ENCODE measurements at places on chromosomes 2 and 18.

DNA sequence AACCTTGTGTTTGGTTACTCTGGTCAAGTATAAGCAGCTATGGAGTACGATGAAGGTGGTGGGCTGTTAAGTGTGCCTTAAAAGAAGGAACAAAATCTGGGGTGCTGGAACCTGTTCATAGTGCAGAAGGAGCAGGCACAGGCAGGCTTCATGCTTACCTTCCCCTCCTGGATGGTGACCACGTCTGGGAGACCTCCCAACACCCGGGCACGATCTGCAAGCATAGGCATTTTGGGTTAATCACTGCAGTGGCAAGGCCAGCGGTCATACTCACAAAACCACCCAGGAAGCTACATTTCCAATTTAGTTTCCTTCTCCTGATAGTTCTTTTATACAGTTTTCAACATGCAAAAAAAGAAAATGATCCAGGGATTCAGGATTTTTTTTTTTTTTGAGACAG lies 58.7 kb upstream of the LPIN2 start:
- no peak for DNase-seq

GRCh38 chr2:241988146-241988545 lies 118.6 kb downstream of the RTP5 start:
- DNase-seq, result no peak

- DNase-seq, result no peak
Measured at GRCh38 chr2:36452260-36452659, 96.7 kb downstream of the CRIM1 start.

DNA sequence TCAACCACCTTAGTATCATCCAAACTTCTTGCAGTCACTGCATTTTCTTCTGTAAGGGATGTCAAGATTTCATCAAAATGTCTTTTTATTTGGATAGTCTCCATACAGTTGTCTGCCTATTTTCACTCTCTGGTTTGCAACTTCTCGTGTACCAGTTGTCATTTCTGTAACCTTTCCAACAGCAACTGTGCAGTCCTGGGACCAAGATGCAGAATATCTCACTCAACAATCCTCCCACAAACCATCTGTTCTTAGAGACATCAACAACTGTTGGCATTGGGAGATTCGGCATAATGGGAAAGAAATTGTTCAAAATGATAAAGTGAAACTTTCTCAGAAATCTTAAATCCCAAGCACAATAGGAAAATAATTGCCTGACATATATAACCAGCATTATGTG lies 933.6 kb upstream of the SLC39A10 start:
- DNase-seq, result no peak

DNA sequence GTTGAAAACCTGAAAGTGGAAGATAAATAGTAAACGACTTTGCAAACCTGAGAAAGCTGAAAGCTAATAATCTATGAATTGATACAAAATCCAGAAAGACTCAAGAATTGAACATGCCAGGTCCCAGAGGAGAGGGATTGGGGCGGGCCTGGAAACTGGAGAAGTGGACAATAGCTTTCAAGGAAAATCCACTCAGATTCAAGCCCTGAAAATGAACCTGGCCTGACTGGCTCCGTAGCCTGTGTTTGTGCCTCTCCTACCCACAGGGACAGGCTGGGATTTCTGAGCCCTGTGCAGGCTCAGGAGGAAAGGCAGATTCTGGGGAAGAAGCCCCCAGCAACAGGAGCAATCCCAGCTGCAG lies 274.8 kb upstream of the HS6ST1 start:
- DNase-seq, result no peak

- no peak for DNase-seq
Measured at GRCh38 chr2:204898928-204899640, 353.8 kb downstream of the PARD3B start.

- DNase-seq, result no peak
Measured at GRCh38 chr18:5059696-5060032, 137.4 kb downstream of the AKAIN1 start.

GRCh38 chr2:236859908-236860307 lies 225.8 kb upstream of the COPS8 start:
- no peak for DNase-seq

GRCh38 chr2:127201452-127201851 lies 18.6 kb downstream of the CYP27C1 start:
- no peak for DNase-seq

GRCh38 chr2:121649149-121649595 lies at the start of gene CLASP1:
Gene CLASP1, minus strand, starts transcription at chr2:121649462. Its CDS starts 43,567 bp downstream, at chr2:121605895.
- DNase-seq, result no peak

DNA sequence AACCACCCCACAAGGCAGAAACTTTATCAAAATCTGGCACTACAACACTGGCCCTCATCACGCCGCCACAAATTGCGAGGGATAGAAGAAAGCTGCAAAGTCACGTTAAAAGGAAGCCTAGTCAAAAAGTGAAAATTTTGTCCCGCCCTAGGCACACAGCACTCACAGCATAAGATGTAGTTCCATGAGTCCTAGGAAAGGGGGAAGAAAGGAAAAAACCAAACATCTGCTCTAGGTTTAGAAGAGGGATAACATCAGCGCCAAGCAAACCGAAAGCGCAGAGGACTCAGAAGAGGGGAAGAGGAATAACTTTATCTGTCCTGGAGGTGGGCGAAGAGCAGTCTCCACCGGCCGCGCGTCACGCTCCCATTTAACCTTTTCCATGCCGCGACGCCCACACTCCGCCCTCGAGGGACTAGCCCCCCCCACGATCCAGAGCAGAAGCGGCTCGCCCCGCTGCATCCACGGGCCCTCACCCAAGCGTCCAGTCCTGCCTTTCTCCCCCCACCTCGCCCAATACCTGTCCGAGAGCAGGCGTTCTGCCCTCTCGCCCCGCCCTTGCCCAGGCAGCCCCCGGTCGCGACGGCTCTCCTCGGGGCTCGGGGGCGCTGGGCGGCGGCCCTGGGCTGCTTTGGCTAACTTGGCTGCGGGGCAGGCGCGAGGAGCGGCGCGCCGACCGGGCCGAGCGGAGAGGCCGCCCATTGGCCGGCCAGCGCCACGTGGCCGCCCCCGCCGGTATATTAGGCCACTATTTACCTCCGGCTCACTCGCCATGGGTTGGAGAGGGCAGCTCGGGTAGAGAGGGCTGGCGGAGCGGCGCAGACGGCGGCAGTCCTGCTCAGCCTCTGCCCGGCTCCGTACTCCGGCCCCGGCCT lies at the start of gene HOXD1:
Gene HOXD1, plus strand, starts transcription at position 770 of the 875 bp plus-strand sequence. CDS start 134 bp downstream, outside the sequence.
- DNase-seq, result no peak

GRCh38 chr18:21402272-21402671 lies 160.2 kb downstream of the GREB1L start:
- no peak for DNase-seq

DNA sequence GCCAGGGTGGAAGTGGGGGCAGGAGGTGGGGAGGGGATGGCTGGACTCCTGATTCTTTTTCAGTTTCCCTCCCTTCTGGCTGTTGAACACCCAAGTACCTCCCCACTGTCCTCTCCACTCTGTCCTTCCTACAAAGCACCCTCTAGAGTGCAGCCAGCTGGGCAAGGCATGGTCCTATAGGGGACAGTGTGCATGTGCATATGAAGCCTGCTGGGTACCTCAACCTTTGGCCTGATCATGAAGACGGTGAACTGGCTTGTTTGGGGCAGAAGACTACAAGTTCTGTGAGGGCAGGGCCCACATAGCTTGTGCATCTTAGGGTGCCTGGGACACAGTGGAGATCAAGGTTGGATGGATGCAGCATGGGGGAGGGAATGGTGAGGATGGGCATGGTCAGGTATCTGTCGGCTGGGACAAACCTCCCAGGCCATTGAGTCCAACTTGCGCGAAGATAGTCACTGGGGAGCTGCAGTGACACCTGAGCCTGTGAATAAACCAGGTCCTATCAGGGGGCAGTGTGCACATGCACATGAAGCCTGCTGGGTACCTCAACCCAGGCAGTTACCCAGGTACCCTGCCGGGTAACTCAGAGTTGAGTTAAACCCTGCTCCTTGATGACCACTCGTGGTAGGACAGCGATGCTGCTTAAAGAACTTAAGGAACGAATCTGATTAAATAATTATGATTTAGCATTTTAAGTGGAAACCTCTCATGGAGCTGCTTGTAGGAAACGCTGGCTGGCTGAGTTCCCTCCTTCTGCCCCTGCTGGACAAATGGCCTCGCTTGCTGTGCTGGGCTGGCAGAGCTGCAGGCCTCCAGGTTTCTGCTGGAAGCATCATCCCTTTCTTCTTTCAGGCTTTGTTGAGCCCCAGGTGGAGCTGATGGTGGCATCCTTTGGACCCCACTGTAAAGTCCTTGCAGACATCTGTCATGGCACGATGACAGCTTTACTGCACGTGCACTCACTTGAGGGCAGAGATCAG lies 84.0 kb downstream of the POLR1A start:
- DNase-seq, result no peak

DNA sequence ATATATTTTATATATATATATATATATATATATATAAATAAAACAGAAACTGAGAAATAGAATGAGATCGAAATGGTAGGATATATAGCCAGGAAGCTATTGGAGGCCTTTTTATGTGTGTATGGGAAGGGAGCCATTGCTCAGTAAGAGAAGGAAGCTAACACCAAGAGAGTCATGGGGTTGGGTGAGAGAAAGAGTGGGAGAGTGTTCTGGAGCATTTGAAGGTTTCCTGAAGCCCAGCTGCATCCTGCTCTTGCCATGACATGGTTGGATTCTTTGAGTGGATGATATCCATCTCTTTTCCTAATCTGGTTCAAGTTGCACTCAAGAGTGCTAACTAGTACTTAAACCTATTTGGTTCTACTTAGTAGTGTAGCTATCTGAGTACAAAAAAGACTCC lies 282.3 kb downstream of the DYSF start:
- no peak for DNase-seq

GRCh38 chr2:55452879-55453278 lies 33.2 kb upstream of the CCDC88A start:
- no peak for DNase-seq

- DNase-seq, result no peak
Measured at GRCh38 chr2:128012698-128013097, 15.2 kb downstream of the SAP130 start.

DNA sequence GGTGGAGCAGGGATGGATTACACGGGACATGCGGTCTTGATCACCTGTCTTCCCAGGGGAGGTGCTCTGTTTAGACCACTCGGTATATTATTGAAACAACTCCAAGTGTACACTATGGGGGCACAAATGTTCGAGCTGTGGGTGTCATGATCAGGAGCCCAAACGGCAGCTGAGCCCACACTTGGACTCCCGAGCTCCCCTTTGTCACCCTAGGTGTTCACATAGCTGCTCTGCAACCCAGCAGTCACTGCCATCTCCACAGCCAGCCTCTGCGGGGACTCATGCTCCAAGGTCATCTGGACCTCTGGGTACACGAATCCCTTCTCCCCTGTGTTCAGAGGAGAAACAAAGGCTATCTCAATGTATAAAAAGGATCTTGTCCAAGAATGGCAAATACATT lies 46.0 kb downstream of the CAPN13 start:
- no peak for DNase-seq

- DNase-seq, result no peak
Measured at GRCh38 chr2:127138281-127138680, 31.3 kb upstream of the BIN1 start.

DNA sequence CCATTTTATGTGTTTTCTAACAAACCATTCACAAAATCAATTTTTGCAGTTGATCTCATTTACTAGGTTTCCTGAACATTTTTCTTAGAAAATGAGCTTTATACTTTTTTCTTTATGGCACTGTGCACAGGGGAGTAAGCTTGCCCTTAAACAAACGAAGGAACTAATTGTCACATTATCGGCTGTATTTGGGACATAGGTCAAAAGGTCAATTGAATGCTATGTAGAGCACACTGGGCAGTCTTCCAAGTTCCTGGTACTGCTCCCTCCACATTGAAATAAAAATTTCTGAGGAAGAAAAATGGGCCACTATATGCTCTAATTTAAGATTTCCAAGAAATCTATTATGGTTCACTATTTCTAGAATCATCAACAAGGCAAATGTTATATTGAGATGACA lies 93.6 kb upstream of the TMEFF2 start:
- DNase-seq, result no peak

- no peak for DNase-seq
Measured at GRCh38 chr2:64841461-64841860, 147.7 kb upstream of the SLC1A4 start.

GRCh38 chr2:40332191-40332826 lies 119.6 kb downstream of the SLC8A1 start:
- no peak for DNase-seq

- DNase-seq, result no peak
Measured at GRCh38 chr2:137964066-137964858, at the start of gene HNMT. Gene HNMT, plus strand, starts transcription at chr2:137964473. Its CDS starts 19 bp downstream, at chr2:137964492.

- no peak for DNase-seq
Measured at GRCh38 chr18:60134806-60135205, 235.0 kb downstream of the PMAIP1 start.

GRCh38 chr18:74140582-74140981 lies 7.1 kb downstream of the FBXO15 start:
- no peak for DNase-seq

DNA sequence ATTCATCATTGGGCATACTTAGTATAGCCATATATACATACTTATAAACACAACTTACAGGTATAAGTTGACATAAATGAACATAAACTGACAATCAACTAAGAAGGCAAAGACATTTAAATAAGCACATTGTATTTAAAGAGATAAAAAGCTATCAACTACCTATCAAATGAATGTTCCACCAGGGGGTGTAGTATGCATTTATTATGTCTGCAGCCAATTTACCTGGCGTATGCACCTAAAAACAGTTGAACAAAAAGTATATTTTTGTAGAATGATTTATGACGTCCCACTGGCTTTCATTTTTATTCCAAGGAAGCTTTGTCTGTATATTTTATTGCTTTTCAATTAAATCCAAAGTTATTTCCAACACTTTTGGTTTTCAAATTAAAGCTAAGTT lies 323.5 kb downstream of the AFF3 start:
- DNase-seq, result peak; percentile 1

GRCh38 chr18:58687871-58688308 lies 16.6 kb downstream of the MALT1 start:
- peak; percentile 89 for DNase-seq

- DNase-seq, result no peak
Measured at GRCh38 chr2:73449404-73449803, 63.8 kb downstream of the ALMS1 start.

GRCh38 chr18:52685316-52685715 lies 345.3 kb downstream of the DCC start:
- no peak for DNase-seq

- no peak for DNase-seq
Measured at GRCh38 chr2:71860381-71860926, 287.2 kb downstream of the CYP26B1 start.

- no peak for DNase-seq
Measured at GRCh38 chr18:13500227-13500865, 226.0 kb downstream of the FAM210A start.

GRCh38 chr18:72830109-72830508 lies 37.7 kb downstream of the NETO1 start:
- DNase-seq, result no peak

Measured in CD4-positive, alpha-beta T cell treated with Interleukin-21 for 1 hour (primary cell).